ENCODE measurements at places on chromosomes 6 and 20.

DNA sequence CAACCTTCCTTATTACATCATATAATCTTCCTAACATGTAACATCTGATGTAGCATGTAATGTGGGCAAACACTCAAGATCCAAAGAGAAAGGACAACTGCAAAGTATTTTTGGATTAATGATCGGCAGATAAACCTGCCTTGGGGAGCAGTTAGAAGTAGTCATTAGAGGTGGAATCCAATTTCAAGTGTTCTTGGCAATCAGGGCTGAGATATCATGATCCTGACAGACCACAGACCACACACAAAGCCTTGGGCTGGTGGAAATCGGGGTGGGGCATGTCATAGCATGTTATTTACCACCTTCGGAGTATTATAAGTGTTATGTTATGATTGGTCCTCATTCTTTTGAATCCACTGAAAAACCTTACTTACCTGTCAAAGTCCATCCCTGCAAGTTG, 16.3 kb downstream of the NCOA5 start:
- no peak for DNase-seq

DNA sequence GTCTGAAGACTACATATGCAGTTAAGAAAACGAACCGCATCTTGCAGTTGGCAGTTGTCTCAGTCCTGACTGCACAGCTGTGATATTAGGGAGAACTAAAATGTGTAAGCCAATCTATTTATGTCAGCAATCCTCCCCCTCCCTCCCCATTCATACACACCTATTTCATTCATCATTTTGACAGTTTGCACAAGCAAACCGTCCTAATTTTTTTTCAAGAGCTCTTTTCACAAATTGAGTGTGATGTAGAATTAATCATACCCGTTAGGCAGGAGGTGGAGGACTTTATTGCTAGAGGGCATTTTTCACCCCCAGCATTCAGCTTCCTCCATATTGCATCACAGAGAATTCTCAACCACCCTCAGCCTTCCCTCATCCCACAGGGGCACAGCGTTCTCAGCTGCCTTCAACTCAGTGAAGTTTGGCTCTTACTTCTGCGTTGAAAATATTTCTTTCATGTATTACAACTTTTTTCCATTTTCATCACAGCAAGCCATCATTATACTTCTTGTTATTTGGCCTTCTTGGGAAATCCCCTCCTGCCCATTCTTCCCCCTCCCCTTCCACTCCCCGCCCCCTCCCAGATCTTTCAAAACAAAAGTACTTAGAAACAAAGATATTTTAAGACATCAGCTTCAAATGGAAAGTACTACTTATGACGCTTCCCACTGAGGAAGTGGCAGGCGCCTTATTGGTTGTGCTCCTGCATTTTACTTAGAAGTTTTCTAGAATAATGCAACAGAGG, 37.5 kb downstream of the NOX3 start:
- peak; percentile 31 for DNase-seq

GRCh38 chr20:16760431-16761304, 12.5 kb downstream of the OTOR start:
- DNase-seq = no peak

GRCh38 chr20:45924391-45925261, 9.9 kb upstream of the PCIF1 start:
- no peak for DNase-seq

DNA sequence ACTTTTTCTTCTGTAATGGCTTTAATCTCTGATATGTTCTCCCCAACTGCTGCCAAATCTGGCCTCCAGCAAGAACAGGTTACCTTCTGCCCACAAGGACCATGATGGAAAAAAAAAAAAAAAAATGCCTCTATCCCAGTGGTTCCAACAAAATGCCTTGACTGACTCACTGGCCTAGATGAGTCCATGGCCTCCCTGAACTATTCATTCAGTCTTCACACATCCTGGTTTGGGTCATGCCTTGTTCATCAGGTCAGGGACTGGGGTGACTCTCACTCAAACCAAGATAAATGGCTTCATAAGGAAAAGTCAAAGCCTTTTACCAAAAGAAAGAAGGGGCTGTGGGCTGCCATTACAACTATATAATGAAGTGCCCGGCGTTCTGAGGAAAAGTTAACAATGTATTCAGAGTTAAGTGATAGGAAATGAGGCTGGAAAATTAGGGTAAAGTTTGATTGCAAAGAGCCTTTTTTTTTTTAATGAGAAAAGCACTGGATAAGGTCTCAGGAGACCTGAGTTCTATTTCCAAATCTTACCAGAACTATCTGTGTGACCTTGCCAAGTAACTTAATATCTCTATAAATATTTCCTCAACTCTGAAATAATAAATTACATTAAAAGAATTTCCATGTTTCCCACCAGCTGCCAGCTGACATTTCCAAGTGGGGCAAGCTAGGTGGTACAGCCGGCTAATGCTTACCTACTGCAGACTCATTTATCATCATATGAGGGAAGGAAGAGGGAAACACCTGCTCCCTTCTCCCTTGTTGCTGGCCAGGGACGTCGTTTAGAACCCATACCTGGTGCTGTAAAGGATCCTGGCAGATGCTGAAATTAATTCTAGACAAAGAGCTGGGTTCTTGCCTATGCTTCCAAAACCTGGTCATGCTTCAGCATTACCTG, 380.0 kb upstream of the MARCKS start:
- no peak for DNase-seq

DNA sequence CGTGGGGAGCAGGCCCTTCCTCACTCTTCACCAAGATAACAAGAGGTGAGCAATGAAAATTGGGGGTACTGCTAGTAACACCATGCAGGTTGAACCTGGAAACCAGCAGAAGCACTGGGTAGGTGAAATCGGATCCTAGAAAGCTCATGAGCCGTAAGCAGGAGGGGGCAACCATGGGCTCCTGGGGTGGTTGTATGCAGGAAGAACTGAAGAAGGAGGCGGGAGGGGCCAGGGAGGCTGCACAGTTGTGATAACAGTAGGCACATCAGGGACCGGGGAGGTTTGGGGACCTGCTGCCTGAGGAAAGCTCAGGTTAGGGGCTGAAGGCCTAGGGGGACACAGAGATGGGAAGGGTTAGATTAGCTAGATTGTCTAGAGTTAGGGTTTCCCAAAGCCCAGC, 5.6 kb upstream of the LY6G5C start:
- no peak for DNase-seq

GRCh38 chr6:128597004-128597403, 76.6 kb upstream of the PTPRK start:
- DNase-seq = no peak

- DNase-seq = no peak
These were observed 2.0 kb downstream of the SLC35D3 start for GRCh38 chr6:136923954-136924673.

DNA sequence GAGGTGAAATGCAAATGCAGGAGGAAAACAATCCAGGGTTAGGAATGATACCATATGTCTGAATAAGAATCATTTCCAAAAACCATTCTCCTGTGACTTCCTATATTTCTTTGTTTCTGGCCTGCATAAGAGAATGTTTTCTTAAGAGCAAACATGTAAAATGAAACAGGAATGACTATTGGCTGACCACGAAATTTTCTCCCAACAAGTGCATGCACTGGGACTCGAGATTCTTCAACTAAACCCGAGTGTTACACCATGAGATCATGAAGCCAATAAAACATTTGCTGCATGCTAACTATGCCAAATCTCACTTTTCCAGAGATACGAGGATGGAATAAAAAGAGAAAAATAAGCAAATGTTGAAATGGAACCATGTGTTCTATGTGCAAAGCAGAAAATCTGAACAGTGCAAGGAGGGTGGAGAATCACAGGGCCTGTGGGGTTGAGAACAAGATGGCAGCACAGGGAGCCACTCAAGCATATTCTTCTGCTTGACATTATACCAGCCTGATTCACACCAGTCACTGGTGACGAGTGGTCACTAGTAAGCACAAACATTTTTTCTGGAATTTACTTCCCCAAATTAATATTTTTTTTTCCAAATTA, 212.2 kb upstream of the FOXA2 start:
- peak; percentile 69 for DNase-seq

GRCh38 chr6:87913974-87914373, 133.7 kb upstream of the SPACA1 start:
- DNase-seq = no peak

DNA sequence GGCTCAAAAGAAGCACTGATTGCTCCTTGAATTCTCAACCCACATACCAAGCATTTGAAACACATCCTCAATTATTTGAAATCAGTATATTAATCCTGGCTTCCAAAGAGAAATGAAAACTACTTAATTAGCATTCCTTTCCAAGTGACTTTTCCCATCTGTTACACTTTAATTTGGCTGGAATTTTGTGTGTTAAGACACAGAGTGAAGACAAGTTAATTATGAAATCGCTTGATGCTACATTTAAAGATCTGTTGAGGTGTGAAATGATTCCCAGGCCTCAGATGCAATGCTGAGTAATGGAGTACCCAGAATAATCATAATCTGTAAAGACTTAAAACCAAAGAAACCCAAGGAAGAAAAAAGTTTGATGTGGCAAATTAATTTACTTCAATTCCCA, 241.4 kb downstream of the ADGB start:
- no peak for DNase-seq

GRCh38 chr6:157669323-157669722, 153.7 kb upstream of the SNX9 start:
- DNase-seq = no peak

- no peak for DNase-seq
These were observed 1.5 kb downstream of the ZSCAN31 start for GRCh38 chr6:28334286-28335039.

- DNase-seq = no peak
These were observed 57.4 kb upstream of the SLCO4A1 start for GRCh38 chr20:62584671-62585460.

DNA sequence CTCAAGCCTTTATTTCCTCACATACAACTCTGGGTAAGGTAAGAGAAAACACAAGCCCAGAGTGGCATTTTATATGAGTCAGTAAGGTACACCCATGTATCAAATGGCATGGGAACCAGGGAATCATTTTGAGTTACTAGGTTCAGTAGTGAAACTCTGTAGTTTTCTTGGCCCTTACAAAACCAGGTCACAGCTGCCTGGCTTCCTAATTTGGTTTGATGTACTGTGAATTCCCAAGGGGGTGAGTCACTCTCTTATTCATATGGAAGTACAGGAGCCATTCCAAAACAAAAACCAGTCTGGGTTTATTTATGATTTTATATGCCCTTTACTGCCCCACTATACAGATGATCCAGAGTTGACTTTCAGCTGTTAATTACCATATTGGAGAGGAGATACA, 70.7 kb downstream of the PDE7B start:
- peak; percentile 93 for DNase-seq

DNA sequence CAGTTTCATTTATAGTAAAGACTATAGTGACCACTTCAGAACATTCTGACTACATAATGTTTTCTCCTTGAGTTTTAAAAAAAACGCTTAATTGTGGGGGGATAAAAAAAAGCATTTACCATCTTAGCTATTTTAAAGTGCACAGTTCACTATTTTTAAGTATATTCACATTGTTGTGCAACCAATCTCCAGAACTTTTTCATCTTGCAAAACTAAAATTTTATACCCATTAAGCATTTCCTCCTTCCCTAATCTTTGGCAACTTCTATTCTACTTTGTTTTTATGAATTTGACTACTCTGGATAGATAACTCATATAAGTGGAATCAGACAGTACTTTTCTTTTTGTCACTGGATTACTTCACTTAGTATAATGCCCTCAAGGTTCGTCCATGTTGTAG, 62.3 kb downstream of the FKBP5 start:
- no peak for DNase-seq

GRCh38 chr6:63589952-63590411, 17.7 kb downstream of the LOC128125822 start:
- no peak for DNase-seq

GRCh38 chr6:147274012-147274411, 69.8 kb downstream of the STXBP5 start:
- DNase-seq = no peak

DNA sequence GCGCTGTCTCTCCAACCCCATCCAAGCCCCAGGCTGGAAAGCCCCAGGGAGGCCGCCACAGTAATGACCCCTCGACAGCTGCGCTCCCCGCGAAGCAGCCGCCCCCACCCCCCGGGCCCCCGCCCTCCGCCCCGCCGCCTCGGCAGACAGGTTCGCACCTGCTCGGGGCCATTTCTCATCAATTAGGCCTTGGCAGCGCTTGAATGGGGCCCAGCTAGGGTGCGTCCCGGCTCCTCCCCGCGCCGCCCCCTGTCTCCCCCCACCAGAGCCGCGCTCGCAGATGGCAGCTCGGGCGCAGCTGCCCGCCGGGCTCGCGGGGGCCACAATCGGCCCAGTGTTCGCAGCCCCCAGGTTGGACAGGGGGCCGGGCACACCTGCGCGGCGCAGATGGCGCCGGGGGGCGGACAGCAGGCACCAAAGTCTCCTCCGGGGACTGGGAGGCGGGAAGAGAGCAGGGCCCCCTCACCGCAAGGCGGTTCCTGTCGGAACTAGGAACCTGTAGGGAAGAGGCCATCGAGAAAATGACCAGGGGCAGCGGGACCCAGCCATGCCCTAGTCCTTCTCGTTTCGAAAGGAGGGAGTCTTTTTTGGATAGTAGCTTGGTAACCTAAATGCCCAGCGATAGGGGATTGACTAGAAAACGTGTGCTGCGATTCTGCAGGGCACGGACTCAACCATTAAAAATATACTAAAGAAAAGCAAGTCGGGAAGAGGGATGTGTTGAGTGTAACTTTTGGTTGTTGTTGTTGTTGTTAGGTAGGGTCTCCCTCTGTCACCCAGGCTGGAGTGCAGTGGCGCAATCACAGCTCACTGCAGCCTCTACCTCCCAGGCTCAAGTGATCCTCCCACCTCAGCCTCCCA, 83.2 kb upstream of the EYA2 start:
- DNase-seq = no peak

DNA sequence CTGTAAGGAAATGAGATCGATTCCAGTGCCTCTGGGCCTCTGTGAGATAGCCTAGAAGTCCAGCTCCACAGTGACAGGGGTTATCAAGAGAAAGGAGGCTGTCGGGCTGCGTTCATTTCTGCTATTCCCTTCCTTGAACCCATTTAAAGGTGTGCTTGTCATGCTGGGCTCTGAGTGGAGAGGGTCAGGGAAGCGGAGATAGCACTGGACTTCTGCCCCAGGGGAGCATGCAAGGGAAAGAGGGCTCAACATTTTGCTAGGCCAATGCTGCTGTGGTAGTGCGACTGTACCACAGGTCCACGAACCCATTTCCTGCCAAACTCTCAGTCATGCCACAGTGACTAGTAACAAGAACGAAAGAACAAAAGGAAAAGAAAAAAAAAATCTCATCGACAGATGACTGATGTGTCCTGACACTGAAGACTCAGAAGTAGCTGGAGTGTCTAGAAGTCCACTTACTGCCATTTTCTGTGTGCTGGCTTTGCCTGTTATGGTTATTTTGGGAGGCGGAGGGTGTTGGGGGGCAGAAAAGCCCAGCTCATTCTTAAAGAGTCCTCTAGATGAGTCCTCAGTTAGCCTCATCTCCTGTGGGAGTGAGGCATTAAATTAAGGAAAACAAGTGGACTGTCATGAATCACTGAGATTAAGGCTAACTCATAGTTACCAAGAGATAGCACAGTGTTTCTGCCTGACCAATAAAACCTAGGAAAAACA, 8.1 kb downstream of the NEDD9 start:
- no peak for DNase-seq

Measured in AG04449 (cell line).